Stimulated activated CD4-positive, alpha-beta T cell treated with anti-CD3 and anti-CD28 coated beads, Interleukin-15, amount 100 ng/mL, for 1 hour (primary cell): ENCODE measurements at places on chromosomes 2 and 18.

- no peak for DNase-seq
These were observed 38.5 kb downstream of the CARF start for GRCh38 chr2:202950592-202950991.

DNA sequence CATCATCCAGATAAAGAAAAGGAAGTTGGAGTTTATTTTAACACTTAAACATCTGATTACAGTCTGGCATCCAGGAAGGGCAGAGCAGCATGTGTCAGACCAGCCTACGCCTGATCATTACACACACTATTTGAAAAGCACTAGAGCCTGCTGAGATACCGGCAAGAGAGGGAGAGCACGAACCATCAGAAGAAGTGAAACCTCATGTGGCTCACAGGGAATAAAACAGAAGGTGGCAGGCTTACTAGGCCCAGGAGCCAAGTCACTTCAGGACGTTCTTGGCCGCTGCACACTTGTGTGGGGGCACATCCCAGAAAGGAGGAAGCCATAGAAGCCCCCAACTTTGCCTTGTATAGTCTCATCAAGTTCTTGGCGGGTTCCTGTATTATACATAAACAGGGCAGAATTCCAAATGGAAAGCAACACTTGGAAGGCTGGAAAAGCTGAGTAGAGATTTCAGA lies 105.5 kb downstream of the UGGT1 start:
- DNase-seq = no peak

DNA sequence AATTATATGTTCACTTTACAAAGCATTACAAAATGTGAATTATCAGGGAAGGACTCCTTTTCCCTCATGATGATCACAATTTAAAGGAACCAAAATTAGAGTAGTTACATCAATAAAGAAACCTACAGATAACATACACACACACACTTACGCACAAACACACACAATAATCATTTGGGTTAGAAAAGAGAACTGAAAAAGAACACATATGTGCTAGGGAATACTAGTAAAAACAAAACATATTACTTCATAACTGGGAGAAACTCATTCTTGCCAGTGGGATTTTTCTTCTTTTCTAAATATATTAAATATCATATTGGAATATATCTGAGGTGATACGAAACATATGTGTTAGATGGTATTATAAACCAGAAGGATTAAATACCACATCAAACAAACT lies 42.3 kb downstream of the FIGN start:
- DNase-seq = no peak

GRCh38 chr18:2570772-2571199 lies 519 bp downstream of the METTL4 start:
- DNase-seq = no peak

GRCh38 chr18:57533006-57533867 lies 53.3 kb downstream of the FECH start:
- DNase-seq = no peak

DNA sequence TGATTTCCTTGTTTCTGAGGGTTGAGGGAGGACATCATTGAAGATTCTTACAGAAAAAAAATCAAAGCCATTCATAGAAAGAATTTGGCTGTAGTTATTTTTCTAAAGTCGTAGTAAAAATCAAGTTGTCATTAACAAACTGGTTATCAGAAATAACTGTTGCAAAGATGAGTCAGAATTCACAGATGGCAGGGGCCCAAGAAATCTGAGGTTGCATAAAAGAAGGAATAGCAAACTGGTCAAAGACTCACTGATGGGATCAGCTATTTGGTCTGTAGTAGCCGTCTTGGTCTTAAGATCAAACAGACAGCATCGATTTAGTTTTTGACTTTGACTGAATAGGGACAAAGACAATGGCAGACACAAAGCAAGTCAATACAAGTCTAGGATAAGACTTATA lies 334.3 kb downstream of the FIGN start:
- DNase-seq = no peak

- DNase-seq = no peak
These were observed 67.2 kb downstream of the SMAD4 start for GRCh38 chr18:51097021-51097822.

DNA sequence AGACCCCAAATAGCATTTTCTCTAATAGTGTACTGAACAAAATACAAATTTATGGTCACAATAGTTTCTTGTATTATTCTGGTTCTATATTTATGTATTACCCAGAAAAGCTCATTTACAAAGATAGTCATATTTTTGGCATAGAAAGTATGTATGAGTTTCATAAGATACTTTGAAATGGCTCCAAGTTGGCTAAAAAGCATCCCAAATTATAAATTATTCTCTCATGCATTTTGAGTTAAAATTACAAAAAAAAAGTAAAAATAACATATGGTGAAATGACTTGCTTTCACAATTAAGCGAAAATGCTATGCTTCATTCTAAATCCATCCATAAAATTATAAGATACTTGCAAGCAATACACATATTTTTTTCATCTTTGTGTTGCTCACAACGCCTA lies 530.7 kb downstream of the ZNF804A start:
- no peak for DNase-seq

- DNase-seq = no peak
These were observed 961.3 kb upstream of the CELF4 start for GRCh38 chr18:38526922-38527321.

GRCh38 chr2:33512112-33512511 lies 35.7 kb downstream of the RASGRP3 start:
- DNase-seq = no peak

DNA sequence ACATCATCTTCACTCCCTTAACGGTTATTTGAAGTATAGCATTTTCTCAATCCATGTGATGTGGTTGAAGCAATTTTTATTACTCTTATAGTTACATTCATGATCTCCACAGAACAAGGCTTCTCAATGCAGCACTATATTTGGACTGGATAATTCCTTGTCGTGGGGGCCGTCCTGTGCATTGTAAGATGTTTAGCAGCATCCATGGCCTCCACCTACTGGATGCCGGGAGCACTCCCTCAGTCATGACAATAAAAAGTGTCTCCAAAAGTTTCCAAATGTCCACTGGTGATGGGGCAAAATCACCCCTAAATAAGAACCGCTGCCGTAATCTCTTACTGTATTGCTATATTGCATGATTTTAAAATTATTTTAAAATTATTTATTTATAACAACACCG lies 110.6 kb upstream of the DDX18 start:
- DNase-seq = no peak

DNA sequence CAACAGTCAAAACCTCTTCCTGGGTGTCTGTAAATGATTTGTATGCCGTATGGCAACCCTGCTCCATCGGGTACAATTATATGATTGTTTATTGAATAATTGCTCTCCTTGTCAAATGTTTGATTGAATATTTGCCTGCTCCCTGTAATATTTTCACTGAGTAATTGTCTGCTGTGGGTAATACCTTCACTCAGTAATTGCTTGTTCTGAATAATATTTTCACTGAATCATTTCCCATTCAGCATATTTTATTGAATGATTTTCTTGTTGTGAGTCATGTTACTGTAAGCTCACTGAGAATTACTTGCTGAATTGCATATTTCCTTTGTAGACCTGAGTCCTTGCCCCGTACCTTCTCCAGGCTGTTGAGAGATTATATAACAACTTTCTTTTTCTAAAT lies 535.2 kb downstream of the METTL4 start:
- DNase-seq = no peak

DNA sequence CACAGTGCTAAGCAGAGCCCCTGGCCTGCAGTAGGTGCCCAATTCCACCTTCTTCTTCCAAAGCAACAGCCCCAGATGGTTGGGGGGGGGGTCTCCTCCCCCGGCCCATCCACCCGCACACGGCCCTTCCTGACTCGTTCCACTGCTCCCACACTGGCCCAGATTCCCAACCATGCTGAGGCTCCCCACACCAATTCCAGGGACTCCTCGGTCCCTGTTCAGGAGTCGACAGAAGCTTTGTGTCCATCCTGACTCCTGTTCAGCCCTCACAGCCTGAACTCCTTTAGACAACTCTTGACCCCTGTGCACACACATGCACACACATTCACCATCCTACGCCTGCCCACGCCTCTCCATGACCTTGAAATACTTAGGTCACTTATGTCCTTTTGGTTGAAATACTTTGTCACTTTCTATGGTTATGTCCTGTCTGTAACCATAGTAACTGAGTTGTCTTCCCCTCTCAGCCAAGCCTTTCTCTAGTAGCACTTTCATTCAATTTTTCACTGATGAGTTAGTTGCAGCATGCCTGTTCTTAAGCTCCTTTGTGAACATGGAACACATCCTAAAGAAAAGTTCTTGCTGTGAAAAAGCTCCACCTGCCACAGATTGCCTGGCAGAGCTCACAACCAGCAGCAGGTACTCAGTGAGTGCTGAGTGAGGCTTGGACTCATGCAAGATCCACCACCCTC lies 225.8 kb downstream of the SEPTIN10 start:
- DNase-seq = no peak

GRCh38 chr2:28697602-28698149 lies 54.0 kb upstream of the PPP1CB start:
- no peak for DNase-seq

GRCh38 chr2:237011206-237011795 lies 74.4 kb upstream of the COPS8 start:
- DNase-seq = no peak

GRCh38 chr2:134312482-134312881 lies 58.6 kb downstream of the MGAT5 start:
- DNase-seq = no peak

GRCh38 chr2:49621016-49621415 lies 466.7 kb upstream of the FSHR start:
- DNase-seq = no peak

GRCh38 chr18:55047546-55047945 lies 88.3 kb upstream of the CCDC68 start:
- DNase-seq = no peak
